ENCODE measurements at places on chromosomes 11 and 22.

GRCh38 chr22:36765131-36765942 lies 10.6 kb downstream of the IFT27 start:
- DNase-seq, result no peak

DNA sequence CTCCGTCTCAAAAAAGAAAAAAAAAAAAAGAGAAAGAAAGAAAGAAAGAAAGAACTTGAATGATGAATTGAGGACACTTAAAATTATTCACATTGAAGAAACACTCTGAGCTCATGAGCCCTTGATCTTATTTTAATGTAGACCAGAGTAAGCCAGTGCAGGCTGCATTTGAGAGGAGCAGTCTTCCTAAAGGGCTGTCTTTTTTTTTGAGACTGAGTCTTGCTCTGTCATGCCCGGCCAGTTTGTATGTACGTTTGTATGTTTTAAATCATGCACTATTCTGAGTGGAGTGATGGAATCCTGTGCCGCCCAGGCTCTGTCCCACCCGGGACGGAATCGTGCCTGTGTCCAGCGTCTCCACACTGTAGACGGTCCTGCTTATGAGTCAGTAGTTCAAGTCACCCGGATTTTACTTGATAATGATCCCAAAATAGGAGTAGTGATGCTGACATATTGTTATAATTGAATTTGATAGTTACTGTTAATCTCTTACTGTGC lies 9.6 kb downstream of the FGF4 start:
- DNase-seq, result no peak

GRCh38 chr11:121555121-121555520 lies 102.4 kb upstream of the SORL1-AS1 start:
- DNase-seq, result no peak

- DNase-seq, result no peak
These were observed 168.2 kb upstream of the PDGFD start for GRCh38 chr11:104332110-104332509.

GRCh38 chr22:22022255-22022840 lies 39.8 kb upstream of the TOP3B start:
- no peak for DNase-seq

GRCh38 chr11:102794382-102794781 lies 3.6 kb downstream of the MMP1 start:
- DNase-seq, result no peak

Measured in NCI-H510A treated with DMSO at 0.1 percent for 48 hours (cell line).